ENCODE measurements at places on chromosomes 6 and 20. TPM values are rescaled to one million over a fixed set of nuclear protein-coding genes. Genes with fewer than 3 reads are reported as not detected.

PPP1R14C gene
- 1.4 TPM for total RNA-seq

KDM1B gene
- total RNA-seq = 9.0 TPM

PRR18 gene
- 0.08 TPM for total RNA-seq

FNDC1 gene
- total RNA-seq = 0.38 TPM

Measured in GM23338 (cell line).